Activated T-cell treated with anti-CD3 and anti-CD28 coated beads, Interleukin-2, amount 50 U/mL, for 72 hours (primary cell): ENCODE measurements at places on chromosomes 3 and 15.

DNA sequence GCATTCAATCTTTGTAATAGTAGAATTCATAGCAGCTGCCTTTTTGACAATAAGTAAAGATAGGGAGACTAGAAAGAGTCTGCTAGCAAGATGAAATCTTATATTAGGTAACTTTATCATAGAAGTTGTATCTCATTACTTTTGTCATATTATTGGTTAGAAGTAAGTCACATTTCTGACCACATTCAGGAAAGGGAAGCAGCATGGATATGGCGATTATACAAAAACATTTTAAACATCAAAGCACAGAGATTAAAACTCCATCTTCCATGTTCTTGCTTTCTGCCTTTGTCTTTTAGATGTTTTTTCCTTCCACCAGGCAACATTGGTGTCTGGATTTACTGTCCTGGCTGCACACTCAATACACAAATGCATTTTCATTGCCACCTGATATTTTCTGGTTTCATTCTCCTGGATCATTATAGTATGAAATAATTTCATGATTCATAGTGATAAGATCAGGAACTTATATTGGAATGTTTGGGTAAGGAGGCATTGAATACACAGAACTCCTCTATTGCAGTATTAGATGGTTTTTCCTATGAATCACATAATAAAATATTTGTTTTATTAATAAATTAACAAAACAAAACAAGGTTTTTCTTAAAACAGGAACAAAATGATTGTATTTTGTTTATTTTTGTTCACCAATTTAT lies 1460.3 kb upstream of the CADM2 start:
- no peaks in the 10 kb centered on the region for H3K36me3 ChIP-seq
- no peaks in the 10 kb centered on the region for H3K27me3 ChIP-seq
- no peak overlapping the region for H3K4me3 ChIP-seq
- H3K27ac ChIP-seq, result no peak overlapping the region
- H3K4me1 ChIP-seq, result no peaks in the 10 kb centered on the region

DNA sequence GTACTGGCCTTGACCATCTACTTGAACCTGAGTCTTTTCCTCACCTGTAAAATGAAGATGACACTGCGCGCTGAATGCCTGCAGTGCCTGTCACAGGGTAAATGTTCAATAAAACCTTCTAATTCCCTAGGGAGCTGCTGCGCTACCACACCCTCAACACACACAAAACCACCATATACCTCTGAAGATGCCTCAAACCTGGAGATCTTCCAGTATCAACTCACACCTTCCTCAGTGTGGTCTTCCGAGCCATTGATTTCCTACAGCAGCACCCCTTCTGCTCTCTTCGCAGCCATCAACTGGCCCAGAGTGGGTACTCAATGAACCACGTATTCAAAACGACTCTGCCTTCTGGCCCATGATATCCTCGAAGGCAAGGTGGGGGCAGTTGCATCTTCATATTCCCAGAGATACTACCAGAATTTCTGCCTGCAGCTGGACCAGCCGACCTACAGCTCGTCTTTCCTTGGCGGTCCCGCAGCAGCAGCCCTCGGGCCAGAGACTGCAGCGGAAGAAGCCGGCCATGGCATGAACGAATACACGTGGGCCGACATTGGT lies 695 bp downstream of the RPL32 start:
- peak overlapping the region; percentile 100 for H3K27ac ChIP-seq
- peak; percentile 32 for DNase-seq
- peak overlapping the region; percentile 92 for H3K4me3 ChIP-seq
- peaks cover 49% of the 10 kb centered on the region for H3K36me3 ChIP-seq
- peaks cover 49% of the 10 kb centered on the region for H3K4me1 ChIP-seq

DNA sequence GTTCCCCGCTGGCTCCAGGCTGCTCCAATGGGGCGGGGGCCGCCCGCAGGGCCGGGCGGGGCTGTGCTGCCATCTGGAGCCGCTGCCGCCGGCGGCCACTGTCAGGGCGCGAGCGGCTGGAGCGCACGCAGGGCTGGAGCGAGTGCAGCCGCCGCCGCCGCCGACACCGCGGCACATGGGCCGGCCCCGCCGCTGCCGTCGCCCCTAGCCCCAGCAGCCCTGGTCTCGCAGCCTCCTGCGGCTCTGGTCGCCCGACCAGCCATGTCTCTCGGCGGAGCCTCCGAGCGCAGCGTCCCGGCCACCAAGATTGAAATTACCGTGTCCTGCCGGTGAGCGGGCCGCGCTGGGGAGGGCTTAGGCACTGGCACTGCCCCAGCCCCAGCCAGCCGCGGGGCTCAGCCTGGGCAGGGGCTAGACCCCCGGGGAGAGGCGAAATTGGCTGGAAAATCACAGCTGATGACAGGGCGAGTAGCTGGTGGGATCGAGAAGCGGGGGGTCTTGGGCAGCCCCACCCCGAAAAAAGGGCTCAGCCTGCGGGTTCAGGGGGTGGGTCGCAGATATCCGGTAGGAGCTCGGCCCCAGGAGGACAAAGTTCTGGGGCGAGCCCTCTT lies at the start of gene CPNE9:
TSS of gene CPNE9 (plus strand) at position 98 of the 611 bp plus-strand sequence. CDS start at position 262, 164 bp downstream.
- H3K4me3 ChIP-seq, result peak within 1 kb of the TSS; percentile 50
- H3K27ac ChIP-seq, result no peak within 1 kb of the TSS
- H3K4me1 ChIP-seq, result peaks cover 9% of the 10 kb centered on the region
- DNase-seq, result no peak

DNA sequence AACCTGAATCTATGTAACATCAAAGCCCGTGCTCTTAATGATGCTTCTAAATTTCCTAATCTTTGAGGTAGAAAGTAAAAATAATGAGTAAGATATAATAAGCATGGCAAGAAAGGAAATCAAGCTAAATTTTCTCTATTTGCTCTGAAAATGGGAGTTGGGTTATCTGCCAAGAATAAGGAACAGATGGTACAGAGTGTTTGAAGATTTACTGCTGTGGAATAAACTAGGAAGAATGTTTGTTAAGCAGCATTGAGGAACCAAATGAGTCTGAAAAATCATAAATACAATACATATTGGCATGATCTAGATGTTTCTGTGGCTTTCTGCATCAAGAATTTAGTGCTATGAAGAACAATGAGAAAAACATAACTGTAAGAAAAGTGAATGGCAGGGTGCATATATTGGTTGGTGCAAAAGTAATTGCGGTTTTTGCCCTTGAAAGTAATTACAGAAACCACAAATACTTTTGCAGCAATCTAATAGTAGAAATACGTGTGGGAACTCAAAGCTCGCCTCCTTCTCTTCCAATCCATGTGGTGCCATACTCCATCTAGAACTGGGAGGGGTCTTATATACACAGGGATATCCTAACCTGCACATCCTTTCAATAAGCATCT lies 87.6 kb downstream of the SUCNR1 start:
- no peaks in the 10 kb centered on the region for H3K27me3 ChIP-seq
- H3K4me3 ChIP-seq, result no peak overlapping the region
- DNase-seq, result no peak

GRCh38 chr3:7271631-7272030 lies 410.7 kb downstream of the GRM7 start:
- H3K4me1 ChIP-seq, result no peaks in the 10 kb centered on the region
- H3K36me3 ChIP-seq, result no peaks in the 10 kb centered on the region
- H3K27ac ChIP-seq, result no peak overlapping the region
- no peaks in the 10 kb centered on the region for H3K27me3 ChIP-seq
- no peak overlapping the region for H3K4me3 ChIP-seq

- H3K36me3 ChIP-seq, result peaks cover 4% of the 10 kb centered on the region
- peak overlapping the region; percentile 54 for H3K4me3 ChIP-seq
- H3K4me1 ChIP-seq, result peaks cover 82% of the 10 kb centered on the region
- DNase-seq, result no peak
Measured at GRCh38 chr15:74428442-74428787, 5.3 kb downstream of the SEMA7A start.

- H3K27me3 ChIP-seq, result no peaks in the 10 kb centered on the region
- H3K4me1 ChIP-seq, result peaks cover 7% of the 10 kb centered on the region
- no peak overlapping the region for H3K27ac ChIP-seq
- H3K4me3 ChIP-seq, result no peak overlapping the region
- H3K36me3 ChIP-seq, result peaks cover 8% of the 10 kb centered on the region
- DNase-seq, result no peak
Measured at GRCh38 chr3:188605905-188606304, 451.9 kb downstream of the LPP start.

DNA sequence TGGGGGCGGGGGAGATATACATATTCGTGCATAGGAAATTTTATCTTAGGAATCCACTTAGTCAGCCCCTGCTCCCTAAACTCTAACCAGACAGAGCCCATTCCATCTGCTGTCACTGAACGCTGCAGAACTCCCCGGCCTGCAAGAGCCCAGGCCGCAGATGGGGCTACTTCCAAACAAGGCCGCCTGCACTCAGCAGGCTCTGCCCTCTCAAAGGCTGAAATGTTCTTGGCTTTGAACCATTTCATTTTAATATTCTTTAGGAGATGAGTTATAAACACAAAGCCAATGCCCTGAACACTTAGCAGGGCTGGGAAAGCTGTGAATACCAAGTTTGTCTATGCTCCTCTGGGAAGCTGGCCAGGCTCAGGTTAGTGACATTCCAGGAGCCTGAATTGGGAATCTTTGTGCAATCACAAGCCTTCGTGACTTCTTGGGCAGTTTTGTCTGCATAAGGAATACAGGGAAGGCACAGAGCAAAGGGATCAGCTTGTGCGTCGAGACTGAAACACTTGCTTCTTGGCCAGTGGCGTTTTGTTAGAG lies 65.0 kb downstream of the SYNM start:
- no peak overlapping the region for H3K27ac ChIP-seq
- no peaks in the 10 kb centered on the region for H3K4me1 ChIP-seq
- H3K27me3 ChIP-seq, result no peaks in the 10 kb centered on the region
- DNase-seq, result no peak

GRCh38 chr3:35596335-35596995 lies 42.9 kb upstream of the ARPP21 start:
- no peak overlapping the region for H3K27ac ChIP-seq
- H3K27me3 ChIP-seq, result no peaks in the 10 kb centered on the region
- no peaks in the 10 kb centered on the region for H3K36me3 ChIP-seq
- H3K4me3 ChIP-seq, result no peak overlapping the region

DNA sequence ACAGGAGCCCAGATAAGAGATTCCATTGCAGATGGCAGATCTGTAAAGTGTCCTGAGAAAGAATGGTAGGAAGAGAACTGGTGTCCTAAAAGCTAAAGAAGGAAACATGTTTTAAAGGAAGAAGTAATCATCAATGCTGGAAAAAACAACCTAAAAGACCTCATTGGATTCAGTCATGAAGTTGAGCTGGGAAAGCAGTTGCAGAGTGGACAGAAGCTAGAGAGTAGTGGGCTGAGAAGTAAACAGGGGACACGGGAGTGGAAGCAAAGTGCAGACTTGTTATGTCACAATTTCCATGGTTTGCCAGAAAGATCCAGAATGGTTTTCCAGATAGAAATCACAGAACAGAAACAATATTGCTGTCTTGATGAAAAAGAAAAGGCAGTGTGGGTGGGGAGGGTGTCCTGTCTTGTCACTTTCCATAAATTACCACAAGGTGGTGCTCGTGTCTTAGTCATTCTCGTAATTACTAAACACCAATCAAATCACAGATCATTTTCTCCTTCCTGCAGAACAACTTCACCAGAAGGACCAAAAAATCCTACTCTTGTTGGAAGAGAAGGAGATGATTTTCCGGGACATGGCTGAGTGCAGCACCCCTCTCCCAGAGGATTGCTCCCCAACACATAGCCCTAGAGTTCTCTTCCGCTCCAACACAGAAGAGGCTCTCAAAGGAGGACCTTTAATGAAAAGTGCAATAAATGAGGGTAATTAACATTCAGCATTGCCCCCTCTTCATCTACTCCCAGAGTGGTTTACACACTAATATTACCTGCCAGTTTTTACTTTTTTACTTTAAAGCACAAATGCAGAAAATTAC lies 64.5 kb downstream of the KLHL25 start:
- no peak overlapping the region for H3K4me3 ChIP-seq
- H3K4me1 ChIP-seq, result peaks cover 29% of the 10 kb centered on the region
- peak; percentile 53 for DNase-seq
- no peaks in the 10 kb centered on the region for H3K27me3 ChIP-seq
- H3K27ac ChIP-seq, result peak overlapping the region; percentile 68

DNA sequence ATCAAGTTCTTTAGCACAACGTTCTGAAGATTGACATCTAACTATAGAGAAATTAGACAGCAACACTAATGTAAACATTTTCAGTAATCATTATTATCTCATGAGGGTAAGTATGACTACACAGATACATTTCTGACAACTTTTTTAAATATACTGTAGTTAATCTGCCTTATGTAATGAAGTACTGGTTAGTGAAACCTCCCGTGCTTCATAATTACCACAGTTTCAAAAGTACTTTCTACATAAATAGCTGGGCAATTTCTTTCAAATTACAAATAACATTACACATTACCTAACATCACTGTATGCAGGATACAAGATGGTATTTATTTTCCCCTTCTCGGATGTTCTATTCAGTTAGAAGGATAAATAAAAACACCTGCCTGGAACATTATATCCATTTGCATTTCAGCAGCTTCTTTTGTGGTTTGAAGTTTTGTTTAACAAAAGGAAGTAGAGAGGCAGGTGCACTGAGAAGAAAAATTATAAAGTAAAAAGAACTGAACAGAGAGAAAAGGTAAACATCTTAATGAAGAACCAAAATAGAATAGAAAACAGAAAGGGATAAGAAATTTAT lies 1241.5 kb upstream of the GBE1 start:
- no peak overlapping the region for H3K27ac ChIP-seq
- H3K27me3 ChIP-seq, result no peaks in the 10 kb centered on the region
- no peak overlapping the region for H3K4me3 ChIP-seq
- no peak for DNase-seq
- peaks cover 1% of the 10 kb centered on the region for H3K36me3 ChIP-seq

GRCh38 chr15:80989518-80990478 lies at the start of gene MESD:
TSS of gene MESD (minus strand) at chr15:80989819. CDS start at chr15:80989791, 28 bp downstream.
- H3K27ac ChIP-seq, result peak within 1 kb of the TSS; percentile 92
- H3K27me3 ChIP-seq, result no peaks in the 10 kb centered on the region

DNA sequence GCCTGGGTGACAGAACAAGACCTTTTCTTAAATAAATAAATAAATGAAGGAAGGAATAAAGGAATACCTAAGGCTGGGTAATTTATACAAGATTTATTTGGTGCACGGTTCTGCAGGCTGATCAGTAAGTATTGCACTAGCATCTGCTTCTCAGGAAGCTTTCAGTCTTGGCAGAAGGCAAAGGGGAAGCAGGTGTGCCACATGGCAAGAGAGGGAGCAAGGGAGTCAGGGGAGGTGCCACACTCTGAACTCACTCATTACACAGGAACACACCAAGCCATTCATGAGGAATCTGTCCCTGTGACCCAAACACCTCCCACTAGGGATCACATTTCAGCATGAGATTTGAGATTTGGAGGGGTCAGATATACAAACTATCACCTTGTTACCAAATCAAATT lies 56.4 kb downstream of the PRKCI start:
- peaks cover 30% of the 10 kb centered on the region for H3K4me1 ChIP-seq
- no peak overlapping the region for H3K4me3 ChIP-seq
- DNase-seq, result no peak
- H3K36me3 ChIP-seq, result no peaks in the 10 kb centered on the region

GRCh38 chr15:29734917-29735572 lies 87.2 kb downstream of the TJP1 start:
- H3K27me3 ChIP-seq, result peaks cover 20% of the 10 kb centered on the region
- DNase-seq, result no peak
- H3K27ac ChIP-seq, result no peak overlapping the region

GRCh38 chr15:91472316-91472756 lies 372.3 kb downstream of the SV2B start:
- peaks cover 51% of the 10 kb centered on the region for H3K4me1 ChIP-seq
- H3K4me3 ChIP-seq, result peak overlapping the region; percentile 18
- no peak for DNase-seq
